Activated CD4-positive, alpha-beta T cell treated with anti-CD3 and anti-CD28 coated beads for 4 hours (primary cell): ENCODE measurements at places on chromosomes 2 and 18.

DNA sequence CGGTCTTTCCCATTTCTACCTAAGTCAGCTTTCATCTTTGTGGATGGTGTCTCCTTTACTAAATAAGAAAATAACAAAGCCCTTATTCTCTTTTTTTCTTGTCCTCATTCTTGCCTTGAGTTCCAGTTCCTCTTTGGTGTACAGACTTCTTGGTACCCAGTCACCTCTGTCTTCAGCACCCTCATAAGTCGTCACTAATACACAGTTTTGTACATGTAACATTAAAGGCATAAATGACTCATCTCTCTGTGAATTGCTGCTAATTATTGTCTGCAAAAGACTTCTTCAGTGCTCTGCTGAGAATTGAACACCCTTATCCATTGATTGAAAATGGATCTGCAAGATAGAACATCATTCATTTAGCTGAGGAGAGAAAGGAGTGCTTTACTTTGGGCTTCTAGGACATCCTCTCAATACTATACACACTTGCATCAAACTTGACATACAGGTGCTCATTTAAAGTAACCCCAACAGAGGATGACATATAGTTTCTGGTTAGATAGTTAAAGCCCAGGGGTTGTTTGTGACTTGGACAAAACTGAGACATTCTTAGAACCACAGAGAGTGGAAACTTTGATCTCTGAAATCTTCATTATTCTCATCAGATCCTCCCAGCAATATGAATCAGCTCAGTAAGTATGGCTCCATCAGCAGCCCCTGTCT lies 97.0 kb downstream of the XRCC5 start:
- no peak for DNase-seq

DNA sequence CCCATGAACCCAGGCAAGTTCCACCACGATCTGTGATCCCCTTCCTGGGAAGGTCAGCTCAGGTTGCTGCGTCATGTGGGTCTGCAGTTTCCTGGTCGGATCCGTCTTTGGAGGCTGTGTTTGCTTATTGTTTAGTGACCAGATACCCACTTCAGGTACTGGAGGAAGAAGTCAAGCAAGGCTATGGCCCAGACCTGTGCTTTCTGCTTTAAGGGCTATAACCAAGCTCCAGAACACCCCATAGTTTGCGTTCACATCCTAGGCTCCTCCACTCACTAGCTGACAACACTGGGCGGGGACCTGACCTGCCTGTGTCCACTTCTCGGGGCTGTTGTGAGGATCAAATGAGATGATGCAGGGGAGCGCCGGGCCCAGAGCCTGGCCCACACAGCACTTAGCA lies 44.0 kb downstream of the MAL start:
- DNase-seq = no peak

DNA sequence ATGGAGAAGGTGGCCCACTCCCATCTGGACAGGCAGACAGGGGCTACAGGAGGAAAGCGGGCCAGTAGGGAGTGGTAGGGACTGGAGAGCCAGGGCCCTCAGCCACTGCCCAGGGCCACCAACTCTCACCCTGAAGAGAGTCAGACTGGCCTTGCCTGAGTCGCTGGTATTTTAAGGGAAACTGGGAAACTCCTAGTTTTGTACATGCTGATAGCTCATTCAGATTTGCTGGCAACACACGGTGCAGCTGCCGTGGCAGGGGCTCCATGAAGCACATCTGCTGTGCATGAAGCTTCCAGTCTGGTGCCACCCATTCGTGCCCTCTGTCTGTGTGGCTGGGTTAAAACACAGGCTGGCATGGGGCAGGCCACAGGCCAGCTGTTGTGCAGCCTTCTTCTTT lies 137.3 kb upstream of the GLI2 start:
- no peak for DNase-seq

GRCh38 chr2:173349287-173349686 lies 5.4 kb upstream of the CDCA7 start:
- DNase-seq = no peak

DNA sequence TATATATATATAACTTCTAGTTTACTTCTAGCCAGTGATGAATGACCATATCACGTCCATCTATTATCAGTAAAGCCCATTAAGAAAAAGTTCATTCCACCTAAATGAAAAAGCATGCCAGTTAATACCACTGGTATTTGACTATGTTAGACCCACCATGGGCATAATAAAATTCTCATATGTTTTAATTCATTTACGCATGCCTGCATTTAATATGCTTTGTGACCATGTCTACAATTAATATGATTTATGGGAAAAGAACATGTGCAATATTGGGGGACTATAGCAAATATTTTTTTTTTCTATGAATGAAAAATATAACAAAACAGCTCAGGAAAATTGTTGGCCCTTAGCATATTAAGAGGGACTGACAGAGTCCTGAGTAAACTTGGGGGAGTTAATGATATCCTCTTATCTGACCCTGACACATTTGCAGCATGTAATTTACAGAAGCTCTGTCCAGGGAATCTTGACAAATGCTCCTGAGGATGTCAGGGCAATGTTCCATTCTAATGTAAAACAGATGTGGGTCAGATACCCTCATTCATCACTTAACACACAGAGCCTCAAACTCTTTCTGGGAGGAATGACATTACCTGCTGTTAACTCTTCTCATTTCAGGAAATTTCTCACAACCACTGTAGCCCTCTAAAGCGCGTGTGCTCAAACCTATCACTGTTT lies 90.6 kb downstream of the PAX3 start:
- no peak for DNase-seq

GRCh38 chr2:84383271-84383670 lies 75.8 kb downstream of the SUCLG1 start:
- no peak for DNase-seq
